D721Med (cell line): ENCODE measurements at places on chromosomes 5 and 9.

GRCh38 chr5:166566725-166567124 lies 1724.7 kb upstream of the WWC1 start:
- DNase-seq: no peak

- DNase-seq: no peak
Observed at GRCh38 chr5:147327421-147327820, 92.6 kb downstream of the STK32A start.

DNA sequence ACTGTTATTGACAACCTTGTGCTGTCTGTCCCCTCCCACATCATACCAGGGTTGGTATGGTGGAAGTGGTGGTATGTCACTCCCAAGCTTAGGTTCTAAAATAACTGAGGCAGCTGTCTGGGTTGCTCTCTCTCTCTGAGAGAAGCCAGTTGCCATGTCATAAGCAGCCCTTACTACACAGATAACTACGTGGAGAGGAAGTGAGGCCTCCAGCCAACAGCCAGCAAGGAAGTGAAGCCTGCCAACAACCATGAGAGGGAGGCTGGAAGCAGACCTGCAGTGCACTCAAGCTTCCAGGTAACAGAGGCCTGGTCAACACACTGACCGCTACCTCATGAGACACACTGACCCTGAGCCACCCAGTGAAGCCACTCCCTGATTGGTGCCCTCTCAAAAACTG lies 18.6 kb downstream of the CTNNAL1 start:
- no peak for DNase-seq

DNA sequence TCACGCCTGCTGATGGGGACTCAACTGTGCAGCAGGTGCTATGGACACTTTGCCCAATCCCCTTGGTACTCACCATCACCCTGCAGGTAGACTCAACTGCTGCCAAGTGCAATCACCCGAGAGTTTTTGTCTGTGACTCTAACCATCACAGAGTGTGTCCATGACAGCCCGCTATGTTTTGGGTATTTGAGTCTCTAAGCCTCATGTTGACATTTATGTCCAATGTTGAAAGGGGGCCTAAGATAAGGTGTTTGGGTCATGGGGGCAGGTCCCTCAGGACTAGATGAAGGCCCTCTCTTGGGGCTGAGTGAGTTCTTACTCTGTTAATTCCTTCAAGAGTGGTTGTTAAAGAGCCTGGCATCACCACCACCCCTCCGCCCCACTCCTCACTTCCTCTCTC lies 44.1 kb upstream of the GABRP start:
- DNase-seq: no peak

DNA sequence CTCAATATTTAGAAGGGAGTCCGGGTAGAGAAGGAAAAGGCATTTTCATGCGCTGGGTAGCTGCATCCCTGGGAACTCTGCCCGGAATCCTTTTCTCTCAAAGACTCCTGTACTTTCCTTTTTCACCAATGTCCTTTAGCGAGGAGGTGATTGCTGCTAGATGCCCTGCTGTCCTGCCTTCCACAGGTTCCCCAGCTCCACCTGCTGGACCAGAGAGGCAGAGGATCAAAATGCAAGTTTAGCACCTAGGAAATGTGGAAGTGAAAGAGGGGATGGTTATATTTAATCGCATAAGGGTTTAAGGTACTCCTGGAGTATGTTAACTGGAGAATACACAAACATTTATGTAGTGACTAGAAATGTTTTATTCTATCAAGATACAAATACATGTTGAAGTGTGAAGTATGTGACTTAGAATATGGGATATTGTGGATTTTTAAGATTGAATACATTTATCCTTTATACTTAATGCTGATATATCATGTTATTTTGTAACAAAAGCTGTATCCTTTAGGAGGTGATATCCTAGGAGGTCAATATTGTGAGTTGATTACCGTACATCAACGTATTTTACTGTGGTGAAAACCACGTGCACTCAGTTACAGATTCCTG lies 145.7 kb downstream of the ARHGAP26 start:
- DNase-seq: no peak

GRCh38 chr5:90301248-90301647 lies 108.3 kb downstream of the CETN3 start:
- no peak for DNase-seq

- DNase-seq: no peak
Observed at GRCh38 chr9:113521693-113522255, 58.2 kb downstream of the RGS3 start.

GRCh38 chr9:125887172-125887571 lies 140.0 kb downstream of the PBX3 start:
- DNase-seq: no peak

GRCh38 chr5:133582971-133583370 lies 29.4 kb downstream of the FSTL4 start:
- no peak for DNase-seq

DNA sequence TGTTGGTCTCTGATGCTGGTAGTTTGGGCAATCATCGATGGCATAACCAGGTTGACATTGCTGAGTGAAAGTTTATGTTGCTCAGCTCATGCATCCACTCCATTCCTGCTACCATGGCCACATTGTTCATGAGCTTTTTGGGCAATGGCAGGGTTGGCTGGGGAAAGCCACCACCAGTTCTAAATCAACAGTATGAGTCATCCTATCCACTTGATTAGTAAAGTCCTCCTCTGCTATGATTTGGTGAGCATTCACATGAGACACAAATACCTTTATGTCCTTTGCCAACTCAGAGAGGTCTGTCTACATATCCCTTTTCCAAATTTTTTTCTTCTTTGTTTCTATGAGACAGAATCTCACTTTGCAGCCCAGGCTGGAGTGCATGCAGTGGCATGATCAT lies 129.7 kb upstream of the FBN2 start:
- DNase-seq: no peak

DNA sequence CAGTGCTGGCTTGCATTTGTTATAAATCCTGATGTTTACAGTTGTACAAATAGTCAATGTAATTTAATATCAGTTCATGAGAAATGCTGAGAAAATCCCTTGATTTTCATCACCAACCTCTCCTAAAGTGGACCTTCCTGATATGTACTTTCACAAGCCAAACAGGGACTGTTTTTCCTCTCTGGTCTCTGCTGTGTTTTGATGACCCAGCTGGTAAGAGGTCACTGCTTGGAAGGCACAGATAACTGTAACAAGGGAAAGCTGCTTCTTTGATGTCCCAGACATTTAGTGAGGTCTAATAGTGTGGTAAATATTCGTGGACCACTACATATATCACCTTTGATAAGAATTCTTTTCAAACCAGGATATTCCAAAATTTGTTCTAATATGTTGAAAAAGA lies 68.7 kb upstream of the HAPLN1 start:
- DNase-seq: no peak

DNA sequence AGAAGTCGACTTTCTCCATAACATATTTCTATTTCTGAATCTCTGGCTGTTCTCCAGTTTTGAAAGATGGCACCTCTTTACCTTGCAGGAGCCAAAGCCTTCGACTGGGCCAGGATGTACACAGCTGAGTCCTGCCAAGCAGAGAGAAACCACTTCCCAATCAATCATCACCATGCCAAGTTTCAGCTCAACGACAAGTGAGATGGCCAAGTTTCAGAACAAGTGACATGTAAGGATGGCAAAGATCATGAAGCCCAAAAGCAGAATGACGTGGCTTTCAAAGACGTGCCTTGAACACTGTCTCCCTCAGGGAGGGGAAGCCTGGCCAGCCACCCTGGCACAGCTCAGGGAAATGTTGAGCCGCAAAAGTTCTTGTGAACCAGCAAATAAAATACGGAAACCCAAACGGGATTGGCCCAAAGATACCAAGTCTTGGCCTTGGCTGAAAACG lies 17.7 kb downstream of the STK10 start:
- DNase-seq: no peak

DNA sequence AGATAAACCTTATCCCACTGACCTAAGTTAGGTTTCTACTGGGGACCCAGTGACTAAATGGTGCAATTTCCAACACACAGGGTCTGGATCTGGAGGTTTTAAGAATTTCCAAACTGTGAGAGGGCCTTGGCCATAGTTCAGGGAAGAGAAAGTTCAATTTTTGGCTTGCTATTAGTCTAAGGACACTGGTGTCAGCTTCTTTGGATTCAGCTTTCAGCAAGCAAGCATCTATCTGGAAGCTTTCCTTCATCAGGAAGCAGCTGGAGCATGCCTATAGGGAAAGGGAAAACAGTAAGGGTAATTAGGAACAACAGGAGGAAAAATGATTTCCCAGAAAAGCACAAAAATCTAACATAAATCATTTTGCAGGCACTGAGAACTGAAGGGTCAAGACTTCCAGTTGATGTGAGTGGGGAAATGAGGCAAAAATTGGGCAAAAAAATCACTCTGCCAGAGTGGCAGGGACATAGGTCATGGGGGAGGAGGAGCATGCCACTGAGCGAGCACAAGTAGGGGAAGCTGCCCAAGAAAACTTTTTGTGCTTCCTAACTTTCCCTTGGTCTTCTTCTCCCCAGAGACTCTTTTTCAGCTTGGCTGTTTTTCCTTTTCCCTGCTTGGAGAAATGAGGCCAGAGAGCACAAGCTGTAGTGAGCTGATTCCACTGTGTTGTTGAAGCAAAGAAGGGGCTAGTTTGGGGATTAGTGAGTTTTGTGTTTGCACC lies 299.6 kb downstream of the FGF10 start:
- DNase-seq: no peak

DNA sequence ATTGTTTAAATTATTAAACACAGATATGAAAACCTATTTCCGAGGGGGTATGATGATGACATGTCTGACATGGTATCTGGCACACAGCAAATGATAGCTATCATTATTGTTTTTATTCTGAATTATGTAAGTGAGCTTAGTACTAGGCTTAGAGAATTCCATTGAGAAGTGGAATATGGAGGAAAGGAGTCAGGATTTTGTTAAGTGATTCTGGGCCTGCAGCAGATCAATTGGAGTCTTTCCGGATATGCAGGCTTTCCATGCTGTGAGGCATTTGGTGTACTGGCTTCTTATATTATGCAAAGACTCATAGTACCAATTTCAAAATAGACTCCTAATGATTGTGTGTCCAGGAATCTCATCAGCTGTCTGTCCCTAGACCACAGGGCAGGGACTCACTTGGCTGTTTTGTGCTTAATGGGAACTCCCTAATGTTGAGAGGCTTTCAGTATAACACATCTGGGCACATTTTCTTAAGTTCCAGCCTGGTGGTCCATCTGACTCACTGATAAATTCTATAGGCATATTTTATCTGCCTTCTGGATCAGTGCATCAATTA lies 180.0 kb upstream of the KLF9 start:
- DNase-seq: no peak

- no peak for DNase-seq
Observed at GRCh38 chr5:92144824-92145223, 761.7 kb upstream of the ARRDC3 start.

DNA sequence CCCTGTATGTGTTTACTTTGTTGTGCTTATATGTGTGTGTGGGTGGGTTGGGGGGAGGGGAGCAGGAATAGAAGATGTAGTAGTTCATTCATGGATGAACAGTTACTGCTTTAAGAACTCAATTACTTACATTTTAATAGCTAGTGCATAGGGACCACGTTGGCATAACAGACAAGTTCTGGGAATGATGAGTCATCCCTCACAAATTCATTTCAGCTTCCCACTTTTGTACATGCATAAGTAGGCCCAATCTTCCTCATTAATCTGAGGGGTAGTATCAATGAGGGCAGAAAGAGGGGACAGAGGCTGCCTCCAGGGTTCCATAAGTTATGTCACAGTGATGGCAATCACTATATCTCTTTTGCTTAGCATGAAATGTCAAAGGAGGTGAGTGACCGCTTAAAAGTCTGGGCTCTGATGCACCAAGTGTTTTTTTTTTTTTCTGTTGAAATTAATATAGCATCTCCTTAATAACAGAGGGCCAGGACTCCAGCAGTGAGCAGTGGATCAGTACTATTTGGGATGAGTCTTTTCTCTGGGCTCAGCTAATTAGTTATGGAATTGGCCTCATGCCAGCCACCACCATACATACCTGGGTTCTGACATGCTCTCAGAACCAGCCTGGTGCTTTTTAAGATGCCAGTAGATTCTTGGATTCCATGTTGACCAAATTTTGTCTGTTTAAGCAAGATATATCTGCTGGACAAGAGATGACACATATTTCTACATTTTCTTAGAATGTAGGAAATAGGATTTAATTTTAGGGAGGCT lies 37.1 kb downstream of the PRDM6 start:
- DNase-seq: no peak

DNA sequence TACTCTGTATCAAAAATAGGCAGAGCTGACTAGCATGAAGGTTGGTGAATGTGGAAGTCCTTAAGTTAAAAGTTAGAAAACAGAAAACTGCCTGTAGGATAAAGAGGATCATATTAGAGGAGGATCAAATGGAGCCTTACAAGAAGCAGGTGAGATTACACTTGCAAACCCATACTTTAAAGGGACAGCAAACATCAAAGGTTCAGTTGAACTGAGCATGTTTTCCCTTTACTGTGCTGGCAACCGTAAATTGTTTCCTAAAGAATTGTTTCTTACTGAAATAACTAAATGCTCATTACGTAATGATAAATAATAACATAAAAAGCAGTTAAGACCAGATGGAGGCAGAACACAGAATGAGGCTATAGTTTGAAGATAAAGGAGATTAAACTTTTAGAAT lies 465.3 kb upstream of the FTMT start:
- no peak for DNase-seq

GRCh38 chr9:29866556-29866955 lies 2293.3 kb upstream of the C9orf72 start:
- no peak for DNase-seq

DNA sequence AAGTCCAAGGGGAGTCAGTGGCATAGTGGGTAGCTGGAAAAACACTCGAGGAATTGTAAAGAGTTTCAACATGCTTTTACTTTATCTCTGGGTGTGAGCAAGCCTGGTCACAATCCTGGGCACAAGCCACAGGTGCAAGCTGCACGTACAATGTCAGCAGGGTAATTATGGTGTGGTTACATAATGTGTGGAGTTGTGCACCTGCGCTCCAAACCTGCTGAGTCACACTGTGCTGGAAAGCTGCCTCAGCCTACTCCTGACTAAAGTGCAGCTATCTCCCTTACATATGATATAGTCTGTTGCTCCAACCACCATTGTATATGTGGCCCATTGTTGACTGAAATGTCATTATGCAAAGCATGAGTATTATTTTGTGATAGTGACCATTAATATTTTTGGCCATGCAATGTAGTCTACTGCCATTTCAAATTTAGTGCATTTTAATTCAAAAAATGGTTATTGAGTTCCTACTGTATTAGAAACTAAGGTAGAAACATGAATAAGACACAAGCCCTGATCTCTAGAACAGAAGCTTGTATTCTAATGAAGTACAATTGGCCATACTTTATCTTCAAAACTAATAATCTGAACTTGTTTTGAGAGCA lies 160.9 kb upstream of the SLC30A5 start:
- DNase-seq: no peak
